ENCODE measurements at places on chromosomes 7 and 10.
A peak's percentile ranks its signal among the peaks of the same experiment; 100 is the strongest.

GRCh38 chr7:67754651-67755050 lies 758.0 kb downstream of the TYW1 start:
- DNase-seq, result no peak

GRCh38 chr10:15106352-15107013 lies 9.3 kb downstream of the RPP38 start:
- DNase-seq, result peak; percentile 66

DNA sequence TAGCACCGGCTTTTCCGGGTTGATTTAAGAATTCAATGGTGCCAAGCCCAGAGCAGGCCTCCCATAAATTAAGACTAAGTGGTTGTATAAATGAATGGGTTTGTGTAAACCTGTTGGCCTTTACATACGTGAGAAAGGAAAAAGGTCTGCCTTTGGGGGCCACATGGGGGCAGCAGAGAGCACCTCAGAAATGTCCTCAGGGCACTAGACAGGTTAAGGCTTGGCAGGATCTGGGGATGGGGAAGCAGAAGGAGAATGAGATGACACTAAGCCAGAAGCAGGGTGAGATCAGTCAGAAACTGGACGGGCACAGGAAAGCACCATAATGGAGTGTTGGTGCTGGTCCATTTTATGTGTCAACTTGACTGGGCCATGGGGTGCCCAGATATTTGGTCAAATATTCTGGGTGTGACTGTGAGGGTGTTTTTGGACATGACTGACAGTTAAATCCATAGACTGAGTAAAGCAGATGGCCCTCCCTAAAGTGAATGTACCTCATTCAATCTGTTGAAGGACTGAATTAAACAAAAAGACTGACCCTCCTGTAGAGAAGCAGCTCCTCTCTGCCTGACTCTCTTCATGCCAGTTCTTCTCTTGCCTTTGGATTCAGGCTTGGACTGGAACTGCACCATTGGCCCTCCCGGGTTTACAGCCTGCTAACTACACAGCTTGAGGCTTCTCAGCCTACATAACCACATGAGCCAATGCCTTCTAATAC lies 58.9 kb downstream of the FRMPD2 start:
- peak; percentile 34 for DNase-seq

DNA sequence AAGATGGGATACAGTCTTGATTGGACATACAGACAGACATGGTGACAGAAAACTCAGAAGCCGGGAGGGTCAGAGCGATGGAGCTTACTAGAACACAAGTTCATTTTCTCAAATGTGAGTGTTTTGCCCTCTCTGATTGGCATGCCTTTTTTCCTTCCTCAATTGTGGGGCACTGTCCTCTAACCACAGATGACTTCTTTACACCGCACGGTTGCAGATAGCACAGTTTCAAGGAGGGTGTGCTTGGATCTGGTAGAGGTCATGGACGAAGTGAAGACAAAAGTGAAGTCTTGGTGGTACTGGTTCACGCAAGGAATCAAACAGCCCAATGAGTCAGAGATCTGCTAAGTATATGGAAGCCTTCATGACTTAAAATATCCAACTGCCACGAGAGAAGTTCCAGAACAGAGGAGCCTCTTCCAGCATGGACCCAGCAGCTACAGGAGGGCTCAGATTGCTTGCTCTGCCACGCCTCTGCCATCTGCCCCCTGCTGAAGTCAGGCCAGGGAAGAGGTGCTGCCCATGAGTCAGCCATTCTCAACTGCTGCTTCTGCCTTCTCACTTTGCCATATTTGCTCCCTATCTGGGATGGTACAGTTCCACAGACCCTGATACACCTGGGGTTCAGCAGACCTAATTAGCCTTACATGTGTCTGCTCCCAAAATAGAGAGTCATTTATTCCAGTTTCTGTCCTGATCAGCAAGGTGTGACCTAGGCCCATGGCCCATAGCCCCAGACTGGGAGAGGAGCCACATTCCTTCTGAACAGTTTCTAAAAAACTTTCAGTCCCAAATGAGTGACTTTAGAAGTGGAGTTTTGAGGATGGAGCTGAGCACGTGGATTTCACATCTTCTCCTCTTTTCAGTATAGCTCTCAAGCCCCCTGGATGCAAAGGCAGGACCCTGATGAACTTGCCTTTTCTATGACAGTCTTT lies 413.8 kb downstream of the KCNMA1 start:
- DNase-seq, result no peak

GRCh38 chr7:82275342-82275741 lies 168.2 kb downstream of the CACNA2D1 start:
- no peak for DNase-seq
